ENCODE measurements at places on chromosomes 4 and X.
A peak's percentile ranks its signal among the peaks of the same experiment; 100 is the strongest.

- DNase-seq = peak; percentile 36
Observed at GRCh38 chr4:125741825-125742452, 427.2 kb downstream of the FAT4 start.

- DNase-seq = no peak
Observed at GRCh38 chrX:6372981-6373380, 144.3 kb upstream of the NLGN4X start.

GRCh38 chr4:138428611-138429010 is 186.5 kb upstream of the SLC7A11 start:
- DNase-seq = no peak

- DNase-seq = no peak
Observed at GRCh38 chrX:36683507-36683906, 324.7 kb upstream of the FAM47C start.

DNA sequence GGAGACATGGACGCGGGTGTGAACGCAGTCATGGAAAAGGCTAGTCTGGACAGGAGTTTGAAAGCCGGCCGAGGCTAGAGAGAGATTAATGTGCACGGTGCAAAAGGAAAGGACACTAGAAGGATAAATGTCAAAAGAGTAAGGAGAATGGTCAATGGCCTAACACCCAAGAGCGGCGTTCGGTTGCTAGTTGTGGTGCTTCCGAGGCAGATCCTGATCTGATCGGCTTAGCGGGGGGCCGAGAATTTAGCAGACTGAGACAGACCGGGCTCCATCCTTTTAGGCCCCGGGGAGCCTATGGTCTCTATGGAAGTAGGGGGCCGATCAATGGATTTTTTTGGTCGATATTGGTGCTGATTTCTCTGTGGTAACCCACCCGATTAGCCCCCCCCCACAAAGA is 6.9 kb downstream of the GAGE10 start:
- DNase-seq = no peak

DNA sequence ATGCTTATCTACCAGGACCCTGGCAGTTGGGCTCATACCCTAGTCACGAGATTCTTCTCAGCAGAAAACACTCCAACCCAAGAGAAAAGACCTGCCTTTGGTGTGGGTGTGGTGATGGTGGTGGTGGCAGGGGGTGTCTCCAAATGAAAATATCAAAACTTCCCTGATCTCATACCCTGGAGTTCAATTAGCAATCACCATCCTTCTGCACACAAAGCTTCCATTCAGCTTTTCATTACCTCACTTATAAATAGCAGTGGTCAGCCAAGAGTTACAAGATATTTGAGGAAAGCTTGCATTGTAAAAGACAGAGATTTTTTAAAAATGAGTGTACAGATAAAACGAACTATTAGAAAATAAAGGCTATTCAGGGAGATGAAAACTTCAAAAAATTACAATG is 580.8 kb upstream of the MAGEB2 start:
- DNase-seq = no peak

- DNase-seq = no peak
Observed at GRCh38 chr4:15883610-15884243, 54.8 kb downstream of the FGFBP1 start.

DNA sequence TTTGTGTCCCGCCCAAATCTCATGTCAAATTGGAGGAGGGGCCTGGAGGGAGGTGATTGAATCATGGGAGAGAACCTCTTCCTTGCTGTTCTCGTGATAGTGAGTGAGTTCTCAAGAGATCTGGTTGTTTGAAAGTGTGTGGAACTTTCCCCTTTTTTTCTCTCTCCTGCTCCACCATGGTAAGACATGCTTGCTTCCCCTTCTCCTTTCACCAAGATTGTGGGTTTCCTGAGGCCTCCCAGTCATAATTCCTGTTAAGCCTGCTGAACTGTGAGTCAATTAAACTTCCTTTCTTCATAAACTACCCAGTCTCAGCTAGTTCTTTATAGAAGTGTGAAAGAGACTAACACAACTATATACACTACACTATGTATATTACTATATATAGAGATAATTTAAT is 697.8 kb upstream of the HS3ST1 start:
- DNase-seq = no peak

- no peak for DNase-seq
Observed at GRCh38 chrX:13533726-13534125, 35.7 kb upstream of the EGFL6 start.

- DNase-seq = peak; percentile 69
Observed at GRCh38 chr4:46277165-46277951, 112.6 kb downstream of the GABRA2 start.

DNA sequence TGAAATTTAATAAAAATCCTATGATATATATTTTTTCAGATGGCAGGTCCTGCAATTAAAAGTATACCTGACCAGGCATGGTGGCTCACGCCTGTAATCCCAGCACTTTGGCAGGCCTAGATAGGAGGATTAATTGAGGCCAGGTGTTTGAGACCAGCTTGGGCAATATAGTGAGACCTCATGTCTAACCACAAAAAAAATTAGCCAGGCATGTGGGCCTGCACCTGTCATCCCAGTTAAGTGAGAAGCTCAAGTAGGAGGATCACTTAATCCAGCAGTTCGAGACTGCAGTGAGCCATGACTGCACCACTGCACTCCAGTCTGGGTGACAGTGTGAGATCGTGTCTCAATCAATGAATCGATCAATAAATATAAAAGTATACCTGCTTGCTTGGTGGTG is 2.5 kb downstream of the OCIAD2 start:
- peak; percentile 5 for DNase-seq

GRCh38 chr4:183722731-183723560 is 63.9 kb downstream of the TRAPPC11 start:
- no peak for DNase-seq

GRCh38 chrX:12974796-12975669 is at the start of gene TMSB4X:
TMSB4X (plus strand) TSS chrX:12975110.
- DNase-seq = peak; percentile 77

GRCh38 chr4:21198683-21199082 is 498.4 kb downstream of the PACRGL start:
- no peak for DNase-seq

DNA sequence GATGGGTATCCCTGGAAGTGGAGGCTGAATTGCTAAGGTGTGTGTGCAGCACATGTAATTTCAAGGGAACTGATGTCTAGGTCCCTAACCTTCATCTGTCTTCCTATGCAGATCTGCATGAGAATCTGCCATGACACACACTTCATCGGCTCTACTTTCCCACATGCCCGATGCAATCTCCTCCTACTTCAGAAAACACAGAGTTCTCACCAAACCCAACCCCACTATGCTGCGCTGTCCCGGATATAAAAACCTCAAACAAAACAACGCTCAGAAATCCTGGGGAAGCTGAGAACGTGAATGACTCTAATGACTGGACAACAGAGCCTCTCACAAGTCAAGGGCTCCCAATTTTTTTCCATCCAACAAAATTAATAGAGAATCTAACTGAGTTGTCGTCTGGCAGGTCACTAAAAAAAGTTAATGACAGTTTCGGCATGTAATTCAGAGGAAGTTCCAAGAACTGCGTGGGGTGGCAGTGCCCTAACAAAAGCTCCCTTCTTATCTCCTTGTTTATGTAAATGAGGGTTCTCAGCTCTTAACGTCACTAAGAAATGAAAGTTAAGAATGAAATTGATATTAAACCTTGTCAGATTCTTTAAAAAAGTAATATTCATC is 39.0 kb downstream of the STX18 start:
- no peak for DNase-seq

DNA sequence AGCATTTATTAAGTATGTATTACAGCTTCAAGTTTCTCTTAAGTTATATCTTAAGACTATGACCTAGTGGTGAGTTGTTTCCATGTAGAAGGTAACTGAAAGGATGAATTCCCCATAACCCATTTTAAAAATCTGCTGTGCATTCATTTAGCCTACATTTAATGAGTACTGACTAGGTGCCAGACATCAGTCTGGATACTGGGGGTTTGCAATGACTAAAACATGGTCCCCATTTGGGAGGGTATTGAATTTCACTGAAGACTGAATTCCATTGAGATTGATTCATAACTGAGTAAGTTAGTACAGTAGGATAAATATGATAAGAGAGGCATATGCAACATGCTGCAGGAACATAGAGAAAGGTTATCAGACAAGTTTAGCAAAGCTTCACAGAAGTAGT is 241.5 kb downstream of the FRAS1 start:
- no peak for DNase-seq

GRCh38 chr4:6337331-6337935 is 67.8 kb downstream of the WFS1 start:
- no peak for DNase-seq

DNA sequence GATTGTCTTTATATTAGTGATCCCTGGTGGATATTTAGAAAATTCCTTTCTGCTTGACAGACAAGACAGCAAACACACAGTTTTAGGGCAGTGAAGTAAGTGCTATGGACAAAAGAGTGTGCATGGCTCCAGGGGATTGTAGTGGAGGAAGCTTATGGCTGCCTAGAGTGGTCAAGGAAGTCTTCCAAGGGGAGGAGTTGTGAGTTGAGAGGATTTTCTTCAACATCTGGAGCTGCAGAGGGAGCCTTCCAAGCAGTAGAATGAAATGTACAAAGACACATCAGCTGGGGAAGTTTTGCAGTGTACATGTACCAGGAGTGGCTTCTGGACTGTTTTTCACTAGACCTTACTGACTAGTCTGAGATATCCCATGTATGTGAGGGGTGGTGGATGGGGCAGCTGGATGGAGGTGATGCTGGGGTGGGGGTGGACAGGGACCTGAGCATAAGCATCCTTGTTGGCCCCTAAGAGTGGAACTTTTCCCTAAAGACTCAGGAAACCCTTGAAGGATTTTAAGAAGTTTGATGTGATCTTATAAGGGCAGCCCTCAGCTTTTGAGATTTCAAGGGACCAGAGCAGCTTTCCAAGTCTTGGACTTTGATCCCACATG is 160.5 kb upstream of the TAPT1 start:
- no peak for DNase-seq

- DNase-seq = peak; percentile 28
Observed at GRCh38 chrX:124406294-124407014, 60.1 kb downstream of the SH2D1A start.

GRCh38 chrX:149992918-149993317 is 54.6 kb upstream of the EOLA2 start:
- no peak for DNase-seq

GRCh38 chrX:11437642-11438379 is 144.6 kb downstream of the AMELX start:
- no peak for DNase-seq

- DNase-seq = no peak
Observed at GRCh38 chr4:148447681-148448080, 5.5 kb upstream of the NR3C2 start.

GRCh38 chrX:17590892-17591740 is 146.2 kb upstream of the SCML1 start:
- peak; percentile 65 for DNase-seq

DNA sequence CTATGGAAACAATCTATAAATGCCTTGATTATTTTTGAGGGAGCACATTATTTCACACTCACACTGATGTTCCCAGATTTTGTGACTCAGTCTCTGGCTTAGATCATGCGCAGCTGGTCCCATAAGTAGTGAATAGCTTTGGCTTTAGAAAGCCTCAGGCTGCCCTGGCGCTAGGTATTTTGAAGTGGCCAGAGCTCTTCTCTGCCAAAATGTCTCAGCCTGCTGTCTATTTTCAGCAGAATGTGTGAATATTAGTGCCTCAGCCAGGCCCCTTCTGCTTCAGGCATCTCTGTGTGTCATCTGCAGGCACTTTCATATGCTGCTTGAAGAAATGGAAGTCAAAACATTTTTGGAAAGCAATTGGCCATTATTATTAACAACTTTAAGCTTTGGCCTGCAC is 931.0 kb upstream of the INTU start:
- DNase-seq = peak; percentile 15

GRCh38 chrX:72296991-72297390 is 8.7 kb downstream of the CITED1 start:
- DNase-seq = no peak

GRCh38 chr4:114025176-114025777 is 45.8 kb upstream of the ARSJ start:
- no peak for DNase-seq

DNA sequence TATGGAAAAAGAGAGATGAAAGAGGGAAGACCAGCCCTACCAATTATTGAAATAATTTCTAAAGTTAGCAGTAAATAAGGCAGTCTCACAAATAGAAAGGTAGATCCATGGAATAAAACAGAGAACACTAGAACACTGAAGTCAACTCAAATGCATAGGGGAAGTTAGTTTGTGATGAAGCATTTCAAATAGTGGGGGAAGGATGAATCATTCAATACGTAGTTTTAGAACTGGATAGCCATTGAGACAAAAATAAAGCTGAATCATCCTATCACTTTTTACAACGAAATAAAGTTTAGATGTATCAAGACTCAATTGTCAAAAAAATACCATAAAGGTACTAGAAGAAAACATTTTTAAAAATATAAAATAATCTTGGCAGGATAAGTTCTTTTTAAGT is 143.2 kb upstream of the DGKK start:
- DNase-seq = no peak

GRCh38 chr4:185534511-185534865 is 819 bp downstream of the PDLIM3 start:
- no peak for DNase-seq

DNA sequence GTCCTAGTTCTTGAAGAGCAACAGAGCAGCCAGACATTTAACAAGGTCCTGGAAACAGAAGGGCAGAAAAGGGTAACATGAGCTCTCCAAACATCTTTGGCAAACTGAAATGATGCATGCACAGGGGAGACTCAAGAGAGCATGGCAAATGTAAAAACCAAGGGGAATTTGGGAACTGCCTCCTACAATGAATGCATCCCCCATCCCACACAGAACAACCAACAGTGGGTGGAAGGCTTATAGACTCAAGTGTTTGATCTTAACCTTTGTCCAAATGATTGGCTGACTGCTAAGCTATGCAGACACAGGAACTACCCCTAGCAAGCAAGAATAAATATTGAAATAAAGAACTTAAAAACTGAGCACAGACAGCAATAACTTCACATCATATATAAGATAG is 74.4 kb downstream of the CENPC start:
- DNase-seq = no peak

GRCh38 chrX:107674480-107675364 is 46.4 kb downstream of the PRPS1 start:
- DNase-seq = no peak
